Stimulated activated naive CD4-positive, alpha-beta T cell (primary cell): ENCODE measurements at places on chromosomes 1 and 21.

DNA sequence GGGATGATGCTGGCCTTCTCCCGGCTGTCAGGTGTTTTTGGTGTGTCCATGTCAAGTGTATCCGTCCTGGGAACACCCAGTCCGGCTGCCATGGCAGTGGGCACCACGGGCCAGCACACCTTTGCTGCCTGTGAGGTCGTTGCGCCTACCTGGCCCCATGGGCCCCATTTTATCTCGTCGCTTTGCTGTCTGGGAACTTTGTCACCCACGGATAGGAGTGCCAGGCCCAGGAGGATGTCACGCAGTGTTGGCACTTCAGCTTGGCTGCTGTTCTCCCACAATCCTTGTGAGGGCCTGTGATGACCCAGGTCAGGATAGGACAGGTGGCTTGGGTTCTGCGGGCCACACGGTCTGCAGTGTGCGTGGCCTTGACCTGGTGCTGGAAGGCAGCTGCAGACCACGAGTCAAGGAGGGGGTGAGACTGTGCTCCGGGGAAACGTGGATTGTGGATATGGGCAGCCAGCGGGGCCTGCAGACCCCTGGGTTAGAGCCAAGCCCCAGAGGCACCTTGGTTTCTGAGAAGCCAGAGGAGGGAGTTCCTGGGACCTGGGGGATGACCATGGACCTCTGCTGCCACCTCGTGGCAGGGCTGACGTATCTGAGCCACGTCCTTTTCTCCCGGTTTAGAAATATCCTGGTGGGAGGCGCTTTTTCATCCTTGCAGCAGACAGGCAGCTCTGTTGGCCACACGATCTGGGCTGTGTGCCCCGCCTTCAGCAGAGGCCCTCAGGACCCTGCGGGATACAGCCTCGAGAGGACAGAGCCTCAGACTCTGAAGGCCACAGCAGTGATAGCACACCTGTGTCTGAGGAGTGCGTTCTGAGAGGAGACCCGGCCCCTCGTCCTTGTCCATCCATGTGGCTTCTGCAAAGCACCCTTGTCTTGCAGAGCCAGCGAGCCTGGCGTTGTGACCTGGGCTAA is 161.1 kb upstream of the COL6A1 start:
- DNase-seq, result peak; percentile 77

- DNase-seq, result no peak
Measured at GRCh38 chr1:229029879-229030235, 241.1 kb upstream of the RAB4A start.

DNA sequence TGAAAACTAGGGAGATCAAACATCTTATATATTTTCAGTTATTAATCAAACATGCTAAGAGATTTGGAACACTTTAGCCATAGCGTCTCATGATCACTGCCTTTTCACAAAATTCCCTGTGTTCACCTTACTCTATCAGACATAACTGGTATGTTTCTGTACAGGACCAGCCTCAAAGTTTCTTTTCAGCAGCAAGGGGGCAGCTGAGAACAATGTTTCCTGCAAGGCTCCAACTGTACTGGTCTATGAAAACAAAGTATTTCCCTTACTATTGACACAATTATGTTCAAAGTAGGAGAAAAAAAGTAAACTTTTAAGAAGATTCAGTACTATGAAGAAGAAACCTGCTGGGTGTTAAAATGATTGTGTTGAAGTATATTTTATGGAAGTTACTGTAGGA is 98.5 kb downstream of the ATF6 start:
- no peak for DNase-seq

DNA sequence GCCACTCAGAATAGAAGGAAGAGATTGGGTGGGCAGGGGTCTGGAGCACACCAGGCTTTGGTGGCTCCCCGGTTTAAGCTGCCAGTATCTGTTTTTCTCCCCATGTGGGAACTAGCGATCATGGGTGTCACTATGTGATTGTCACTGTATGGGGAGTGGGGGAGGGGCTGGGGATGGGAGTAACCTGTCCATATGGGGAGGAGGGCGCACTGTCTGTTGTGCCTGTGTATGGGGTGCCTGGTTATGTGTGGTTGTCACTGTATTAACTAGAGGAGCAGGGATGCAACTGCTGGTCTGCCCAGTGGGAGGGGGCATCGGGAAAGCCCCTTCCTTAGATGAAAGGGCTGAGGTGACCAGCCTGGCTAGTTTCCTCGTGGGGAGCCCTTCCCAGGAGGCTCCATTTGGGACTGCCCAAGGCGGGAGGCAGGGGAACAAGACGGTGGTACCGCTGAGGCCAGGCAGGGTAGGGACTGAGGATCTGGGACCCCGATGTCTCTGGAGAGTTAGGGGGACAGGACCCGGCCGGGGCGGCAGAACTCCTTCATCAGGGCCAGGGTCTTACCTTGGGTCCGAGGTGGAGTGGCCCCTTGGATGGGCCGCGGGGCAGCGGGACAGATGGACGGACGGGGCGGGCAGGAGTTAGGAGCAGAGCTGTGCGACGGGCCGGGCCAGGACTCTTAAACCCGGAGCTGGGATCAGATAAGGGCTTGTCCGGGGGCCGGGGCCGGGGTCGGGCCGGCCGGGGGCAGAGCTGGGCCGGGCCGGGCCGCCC is at the start of gene KCNJ10:
Gene KCNJ10, minus strand, starts transcription at position 701 of the 772 bp plus-strand sequence. CDS start 27,628 bp downstream, outside the sequence.
- no peak for DNase-seq

GRCh38 chr21:42974832-42975820 is 764 bp downstream of the PKNOX1 start:
- peak; percentile 37 for DNase-seq

- DNase-seq, result peak; percentile 56
Measured at GRCh38 chr1:63593886-63594605, 835 bp downstream of the PGM1 start.

DNA sequence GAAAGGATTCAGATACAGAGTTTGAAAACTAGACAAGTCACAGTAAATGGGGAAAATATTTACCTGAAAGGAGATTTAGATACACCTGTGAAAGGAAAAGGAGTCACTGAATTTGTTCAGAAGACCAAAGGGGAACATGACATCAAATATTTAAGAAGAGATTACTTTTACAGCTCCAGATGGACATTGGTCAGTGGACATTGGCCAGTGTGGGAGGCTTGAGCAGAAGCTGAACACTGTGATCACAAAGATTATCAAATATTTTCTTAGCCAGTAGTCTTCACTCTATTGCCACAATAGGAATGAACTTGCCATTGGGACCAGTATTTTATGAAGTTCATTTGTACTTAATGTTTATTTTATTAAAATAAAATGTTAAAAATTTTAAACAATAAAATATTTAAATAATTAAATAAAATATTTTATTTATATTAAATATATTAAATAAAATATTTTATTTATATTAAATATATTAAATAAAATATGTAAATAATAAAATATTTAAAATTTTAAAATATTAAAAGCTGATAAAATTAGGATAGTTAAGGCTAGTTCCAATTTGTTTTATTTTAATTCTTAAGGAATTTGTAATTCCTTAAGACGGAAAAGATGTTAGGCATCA is 94.3 kb downstream of the CCDC30 start:
- no peak for DNase-seq

- DNase-seq, result no peak
Measured at GRCh38 chr1:22470227-22470626, 18.6 kb downstream of the ZBTB40 start.

GRCh38 chr1:234316937-234317336 is 56.3 kb upstream of the COA6 start:
- DNase-seq, result no peak

DNA sequence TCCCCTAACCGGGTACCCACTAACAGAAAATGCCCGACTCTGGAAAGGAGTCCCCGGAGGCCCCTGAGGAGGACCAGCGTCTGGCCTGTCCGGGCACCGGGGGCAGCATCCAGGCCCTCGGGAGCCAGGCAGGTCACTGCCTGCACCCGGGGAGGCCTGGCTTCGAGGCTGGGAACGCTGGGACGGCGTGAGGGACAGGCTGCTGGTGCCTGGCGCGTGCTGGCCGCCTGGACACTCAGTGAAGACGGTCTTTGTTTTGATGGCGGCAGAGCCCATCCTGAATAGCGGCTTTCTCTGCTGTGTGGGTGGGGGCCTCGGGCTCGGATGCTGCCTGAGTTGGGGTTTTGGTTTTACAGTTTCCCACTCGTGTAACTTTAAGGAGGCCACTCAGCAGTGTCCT is 37.6 kb downstream of the PRKCZ start:
- DNase-seq, result no peak

DNA sequence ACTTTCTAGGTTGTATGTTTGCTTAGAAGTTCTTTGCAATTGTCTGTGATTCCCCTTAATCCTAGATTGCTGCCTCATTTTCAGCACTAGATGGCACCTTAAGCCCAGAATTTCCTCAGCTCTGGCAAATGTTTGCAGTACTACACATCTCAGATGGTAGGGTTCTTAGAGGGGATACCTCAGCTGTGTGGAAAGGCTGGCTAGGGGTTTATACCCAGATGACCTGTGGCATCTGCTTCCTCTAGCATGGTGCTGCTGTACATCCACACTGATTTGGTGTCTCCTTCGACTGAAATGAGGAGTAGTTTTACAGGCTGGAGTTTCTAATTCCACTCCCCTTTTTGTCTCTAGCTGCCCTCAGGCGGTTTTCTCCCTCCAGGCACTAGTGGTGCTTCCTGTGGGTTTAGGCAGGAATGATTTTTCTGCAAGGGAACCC is 23.5 kb downstream of the ASB17 start:
- DNase-seq, result no peak
